ENCODE measurements at places on chromosomes 6 and 20. TPM values are rescaled to one million over a fixed set of nuclear protein-coding genes. Genes with fewer than 3 reads are reported as not detected.
A peak's percentile ranks its signal among the peaks of the same experiment; 100 is the strongest.

Gene SLC12A5
- 9.2 TPM for total RNA-seq

DNA sequence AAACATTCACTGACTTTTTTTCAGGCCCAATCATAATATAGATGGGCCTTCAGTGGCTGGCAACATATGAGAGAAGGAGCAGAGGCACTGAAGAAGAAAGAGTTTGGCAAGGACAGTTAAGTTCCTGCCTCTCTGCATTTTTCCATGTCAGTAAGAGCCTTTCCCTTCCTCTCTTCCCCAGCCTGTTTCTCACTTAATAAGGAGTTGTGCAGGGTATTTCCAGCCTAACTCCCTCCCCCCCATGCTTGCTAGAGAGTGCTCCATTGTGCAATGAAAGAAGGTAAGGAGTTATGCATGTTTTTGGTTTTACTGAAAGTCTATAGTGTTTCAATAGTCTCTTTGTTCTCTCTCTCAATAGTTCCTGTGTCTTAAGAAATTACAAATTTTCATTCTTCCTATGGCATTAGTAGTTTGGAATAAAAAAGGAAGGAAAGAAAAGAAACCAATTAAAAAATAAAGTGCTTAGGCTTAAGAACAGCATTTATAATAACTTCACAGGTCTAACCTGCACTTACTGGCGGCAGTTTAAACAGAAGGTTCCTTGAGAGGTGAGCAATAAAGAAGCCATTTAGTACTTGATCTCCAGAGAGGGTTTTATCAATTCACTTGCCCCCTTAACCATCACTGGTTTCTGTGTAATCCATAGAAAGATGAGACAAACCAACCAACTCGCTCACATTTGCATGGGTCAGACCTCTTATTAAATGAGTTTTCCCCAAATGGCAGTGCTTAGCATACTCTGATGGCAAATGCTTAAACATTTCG, 251.1 kb downstream of the PTPRT start:
- H3K4me3 ChIP-seq = no peak overlapping the region
- H3K27me3 ChIP-seq = no peaks in the 10 kb centered on the region
- H3K4me1 ChIP-seq = no peaks in the 10 kb centered on the region
- DNase-seq = peak; percentile 17
- no peaks in the 10 kb centered on the region for H3K36me3 ChIP-seq

GRCh38 chr20:2237059-2237458, 58.7 kb upstream of the TGM3 start:
- H3K27me3 ChIP-seq = no peaks in the 10 kb centered on the region
- no peaks in the 10 kb centered on the region for H3K4me1 ChIP-seq
- peak; percentile 73 for DNase-seq

Gene SMLR1
- 0.31 TPM for total RNA-seq

DNA sequence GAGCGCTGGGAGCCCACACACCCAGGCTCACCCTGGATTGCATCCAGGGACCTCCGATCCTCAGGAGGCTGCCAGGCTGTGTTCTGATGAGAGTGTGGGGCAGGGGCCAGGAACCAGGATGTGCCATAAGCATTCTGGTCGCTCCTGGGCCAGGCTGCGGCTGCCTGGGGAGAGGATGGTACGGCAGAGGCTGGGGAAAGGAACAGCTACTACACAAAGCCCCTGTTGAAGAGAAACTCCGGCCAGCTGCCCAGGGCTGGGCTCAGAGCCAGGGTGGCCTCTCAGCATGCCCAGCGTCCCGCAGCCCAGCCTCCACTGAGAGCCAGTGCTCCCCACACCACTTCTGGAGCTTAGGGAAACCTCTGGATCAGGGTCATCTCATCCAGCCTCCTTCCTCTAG, 21.7 kb upstream of the OCSTAMP start:
- peak; percentile 75 for DNase-seq
- no peak overlapping the region for H3K27ac ChIP-seq
- H3K36me3 ChIP-seq = no peaks in the 10 kb centered on the region
- H3K27me3 ChIP-seq = no peaks in the 10 kb centered on the region
- no peak overlapping the region for H3K4me3 ChIP-seq

- no peak overlapping the region for H3K27ac ChIP-seq
- H3K4me1 ChIP-seq = no peaks in the 10 kb centered on the region
- H3K4me3 ChIP-seq = no peak overlapping the region
- H3K36me3 ChIP-seq = no peaks in the 10 kb centered on the region
- no peak for DNase-seq
- H3K27me3 ChIP-seq = no peaks in the 10 kb centered on the region
Measured at GRCh38 chr20:33740189-33740588, 8.4 kb downstream of the ZNF341 start.

- no peak overlapping the region for H3K27ac ChIP-seq
- no peaks in the 10 kb centered on the region for H3K36me3 ChIP-seq
- no peak overlapping the region for H3K4me3 ChIP-seq
- no peak for DNase-seq
- no peaks in the 10 kb centered on the region for H3K27me3 ChIP-seq
Measured at GRCh38 chr6:34806738-34807453, 15.0 kb downstream of the BLTP3A start.

DNA sequence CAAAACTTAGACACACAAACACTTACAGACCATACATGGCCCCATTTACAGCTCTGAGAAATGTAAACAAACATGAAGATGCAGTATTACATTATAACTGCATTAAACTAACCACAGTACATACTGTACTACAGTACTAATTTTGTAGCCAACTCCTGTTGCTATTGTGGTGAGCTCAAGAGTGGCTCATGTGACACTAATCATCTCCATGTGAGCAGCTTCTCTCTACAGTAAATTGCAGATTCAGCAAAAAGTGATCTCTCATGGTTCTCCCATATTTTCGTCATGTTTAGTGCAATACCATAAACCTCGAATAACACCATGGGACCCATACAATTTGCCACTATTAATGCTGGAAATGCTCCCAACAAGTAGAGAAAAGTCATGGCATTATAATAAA, 860.4 kb downstream of the EPHA7 start:
- no peak for DNase-seq
- H3K4me1 ChIP-seq = no peaks in the 10 kb centered on the region
- no peak overlapping the region for H3K4me3 ChIP-seq

Gene LGSN
- total RNA-seq = 0.62 TPM

DNA sequence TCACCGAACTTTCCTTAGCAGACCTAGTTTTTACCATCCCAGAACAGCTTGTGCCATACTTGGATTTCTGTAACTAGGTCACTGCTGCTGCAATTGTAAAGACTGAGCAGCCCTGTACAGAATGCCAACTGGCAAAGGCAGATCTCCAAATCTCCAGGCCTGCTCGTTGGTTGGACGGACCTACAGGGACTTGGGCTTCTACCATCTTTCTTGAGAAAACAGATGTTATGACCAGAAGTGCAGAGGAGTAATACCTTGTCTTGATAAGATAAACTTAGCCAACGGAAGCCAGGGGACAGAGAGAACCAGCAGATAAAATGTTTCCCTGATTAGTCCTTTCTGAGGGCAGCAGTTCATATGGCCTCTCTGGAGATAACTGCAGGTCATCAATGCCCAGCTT, 304.1 kb downstream of the RFPL4B start:
- peaks cover 5% of the 10 kb centered on the region for H3K4me1 ChIP-seq
- H3K4me3 ChIP-seq = no peak overlapping the region
- no peaks in the 10 kb centered on the region for H3K27me3 ChIP-seq

DNA sequence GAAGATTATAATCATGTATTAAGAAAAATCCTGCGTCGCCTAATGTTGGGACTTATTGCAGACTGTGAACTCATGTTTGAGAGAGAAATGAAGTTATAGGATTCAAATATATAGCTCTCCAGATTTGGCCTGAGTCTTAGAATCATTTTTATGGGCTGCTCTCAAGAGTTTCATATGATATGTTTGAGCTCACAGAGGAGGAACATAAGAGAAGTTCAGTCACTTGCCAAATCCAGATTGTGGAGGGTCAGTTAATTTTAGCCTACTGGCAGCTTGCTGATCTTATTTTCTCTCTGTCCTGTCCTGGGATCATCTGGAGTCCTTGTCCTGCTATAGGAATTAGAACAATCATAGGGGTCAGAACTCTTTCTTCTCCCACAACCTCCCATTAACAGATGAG, 186.1 kb upstream of the SUPT3H start:
- H3K4me1 ChIP-seq = no peaks in the 10 kb centered on the region
- H3K27ac ChIP-seq = peak overlapping the region; percentile 8
- no peaks in the 10 kb centered on the region for H3K27me3 ChIP-seq
- H3K4me3 ChIP-seq = no peak overlapping the region
- no peak for DNase-seq

Gene TMEM242
- total RNA-seq = 10.3 TPM

Gene C6orf58
- not detected for total RNA-seq

Gene BMP6
- total RNA-seq = 13.6 TPM

GRCh38 chr20:31673943-31674463, 36.3 kb downstream of the COX4I2 start:
- DNase-seq = no peak
- no peaks in the 10 kb centered on the region for H3K27me3 ChIP-seq
- H3K36me3 ChIP-seq = no peaks in the 10 kb centered on the region

DNA sequence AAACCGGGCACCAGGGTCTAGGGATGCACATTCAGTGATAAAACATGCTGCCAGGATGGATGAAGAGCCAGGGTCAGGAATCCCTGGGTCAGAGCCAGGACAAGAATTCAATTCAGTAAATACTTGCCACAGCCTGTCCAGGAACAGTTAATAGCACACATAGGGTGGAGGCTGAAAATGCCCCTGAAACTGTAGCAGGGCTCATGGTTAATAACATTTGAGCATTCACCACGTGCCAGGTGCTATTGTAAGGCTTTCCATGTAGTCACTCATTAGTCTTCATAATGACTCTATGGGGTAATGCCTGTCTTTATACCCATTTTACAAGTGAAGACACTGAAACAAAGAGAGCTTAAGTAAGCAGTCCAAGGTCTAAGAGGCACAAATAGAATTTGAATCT, 296.3 kb downstream of the LRFN2 start:
- H3K4me3 ChIP-seq = no peak overlapping the region
- H3K4me1 ChIP-seq = no peaks in the 10 kb centered on the region
- no peak for DNase-seq
- no peaks in the 10 kb centered on the region for H3K36me3 ChIP-seq
- H3K27me3 ChIP-seq = no peaks in the 10 kb centered on the region

DNA sequence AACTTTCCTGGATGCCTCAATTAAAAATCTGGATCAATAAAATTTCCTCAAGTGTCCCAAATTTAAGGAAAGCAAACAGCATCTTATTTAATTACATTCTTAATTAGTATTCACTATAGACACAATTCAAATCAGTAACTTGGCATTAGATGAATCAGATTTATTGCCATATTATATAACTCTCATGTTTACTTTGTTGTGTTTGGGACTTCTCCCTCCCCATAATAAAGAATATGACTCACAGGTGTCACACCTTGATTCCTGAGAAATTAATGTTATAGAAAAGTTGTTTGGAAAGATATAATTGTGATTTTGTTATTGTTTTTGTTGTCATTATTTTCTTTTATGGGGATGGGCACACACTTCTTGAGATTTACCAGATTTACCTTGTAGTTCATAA, 18.4 kb downstream of the EYA4 start:
- no peaks in the 10 kb centered on the region for H3K4me1 ChIP-seq
- H3K4me3 ChIP-seq = no peak overlapping the region
- no peaks in the 10 kb centered on the region for H3K27me3 ChIP-seq
- H3K27ac ChIP-seq = no peak overlapping the region

DNA sequence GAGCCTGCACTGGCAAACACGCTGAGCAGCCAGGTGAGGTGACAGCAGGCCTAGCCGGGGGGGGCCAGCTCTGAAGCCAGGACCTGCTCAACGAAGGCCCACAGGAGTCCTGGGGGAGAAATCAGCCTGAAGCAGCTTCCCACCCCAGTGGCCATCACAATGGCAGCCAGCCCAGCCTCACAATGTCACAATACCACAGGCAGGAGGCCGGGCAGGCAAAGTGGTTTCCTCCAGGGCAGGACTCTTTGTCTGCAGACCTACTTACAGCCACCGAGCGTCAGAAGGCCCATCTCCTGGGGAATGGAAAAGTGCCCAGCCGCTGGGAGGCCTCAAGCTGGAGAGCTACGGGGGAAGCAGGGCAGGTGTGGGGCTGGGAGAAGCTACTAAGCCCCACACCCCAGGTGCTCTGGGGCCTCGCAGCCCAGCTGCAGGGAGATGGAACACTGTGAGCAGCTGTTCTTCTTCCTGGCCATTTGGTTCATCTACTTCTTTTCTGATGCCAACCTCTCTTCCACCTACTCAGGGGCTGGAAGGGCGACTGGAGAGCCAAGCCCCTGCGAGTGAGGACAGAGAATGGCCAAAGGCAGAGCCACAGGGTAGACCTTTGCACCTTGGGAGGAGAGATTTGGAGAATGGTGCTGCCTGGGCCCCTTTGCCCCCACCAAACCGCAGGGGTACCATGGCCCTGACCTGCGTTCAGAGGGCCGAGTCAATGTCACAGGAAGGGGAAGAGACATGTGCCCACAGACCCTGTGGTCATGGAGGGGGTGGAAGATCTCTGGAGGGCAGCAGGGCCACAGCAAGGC, 22.3 kb upstream of the AVP start:
- DNase-seq = no peak
- no peaks in the 10 kb centered on the region for H3K27me3 ChIP-seq
- H3K4me1 ChIP-seq = no peaks in the 10 kb centered on the region
- no peaks in the 10 kb centered on the region for H3K36me3 ChIP-seq
- no peak overlapping the region for H3K4me3 ChIP-seq

Gene HLA-DMB
- total RNA-seq = 4.9 TPM

Gene SAMD5
- total RNA-seq = 27.2 TPM

- no peak overlapping the region for H3K4me3 ChIP-seq
- H3K27ac ChIP-seq = no peak overlapping the region
- no peaks in the 10 kb centered on the region for H3K4me1 ChIP-seq
- H3K36me3 ChIP-seq = no peaks in the 10 kb centered on the region
- no peaks in the 10 kb centered on the region for H3K27me3 ChIP-seq
Measured at GRCh38 chr6:89966228-89966544, 71.9 kb downstream of the GJA10 start.

DNA sequence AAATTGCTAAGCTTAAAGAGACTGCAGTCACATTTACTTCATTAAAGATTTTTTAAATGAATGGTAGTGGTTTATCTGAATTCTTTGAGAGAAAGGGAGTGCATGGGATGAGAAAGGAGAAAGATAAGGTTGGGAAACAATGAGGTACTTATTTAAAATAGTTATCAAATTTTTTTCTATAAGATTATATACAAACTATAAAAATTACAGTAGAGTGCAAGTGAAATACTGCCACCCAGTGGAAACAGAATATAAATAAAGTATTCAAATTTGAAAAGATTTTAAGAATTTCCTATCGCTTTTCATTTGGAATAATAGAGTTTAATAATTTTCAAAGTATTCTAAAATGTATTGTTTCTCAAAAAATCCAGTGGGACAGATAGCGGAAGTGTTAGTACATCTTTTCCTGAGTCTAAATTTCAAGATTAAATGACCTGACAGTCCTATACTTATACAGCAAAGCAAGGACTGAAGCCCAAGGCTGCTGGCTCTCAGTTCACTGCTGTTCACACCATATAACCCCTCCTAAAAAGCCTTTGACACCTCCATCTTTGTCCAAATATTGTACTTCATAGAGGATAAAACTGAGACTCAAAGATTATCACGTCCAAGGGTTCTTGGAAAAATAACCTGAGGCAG, 31.1 kb downstream of the EPM2A start:
- H3K4me3 ChIP-seq = no peak overlapping the region
- H3K27me3 ChIP-seq = no peaks in the 10 kb centered on the region
- H3K4me1 ChIP-seq = peaks cover 3% of the 10 kb centered on the region
- DNase-seq = no peak
- no peak overlapping the region for H3K27ac ChIP-seq
